ENCODE measurements at places on chromosomes 1 and 21.

GRCh38 chr1:226787071-226787470, 48.0 kb upstream of the ITPKB start:
- no peak for DNase-seq

- no peak for DNase-seq
Observed at GRCh38 chr21:41585199-41585994, 77.4 kb upstream of the TMPRSS2 start.

DNA sequence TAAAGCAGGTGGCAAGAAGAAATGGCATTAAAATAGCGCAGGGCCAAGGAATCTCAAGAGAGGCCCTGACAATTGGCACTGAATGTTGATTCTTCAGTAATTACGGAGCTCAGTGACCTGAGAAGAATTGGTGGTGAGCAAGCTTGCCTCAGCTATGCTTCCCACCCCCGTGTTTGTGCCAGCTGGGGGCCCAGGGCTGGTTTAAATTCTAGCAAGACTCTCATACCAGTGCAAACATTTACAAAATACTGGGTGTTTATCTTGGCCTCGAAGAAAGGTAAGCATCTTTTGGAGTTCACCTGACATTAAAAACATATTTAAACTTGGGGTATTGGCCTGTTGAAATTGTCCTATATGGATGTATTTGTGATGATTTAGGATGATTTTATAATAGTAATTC, 296.7 kb upstream of the USP25 start:
- no peak for DNase-seq

- DNase-seq: no peak
Observed at GRCh38 chr1:170823120-170823519, 112.2 kb upstream of the MROH9 start.

DNA sequence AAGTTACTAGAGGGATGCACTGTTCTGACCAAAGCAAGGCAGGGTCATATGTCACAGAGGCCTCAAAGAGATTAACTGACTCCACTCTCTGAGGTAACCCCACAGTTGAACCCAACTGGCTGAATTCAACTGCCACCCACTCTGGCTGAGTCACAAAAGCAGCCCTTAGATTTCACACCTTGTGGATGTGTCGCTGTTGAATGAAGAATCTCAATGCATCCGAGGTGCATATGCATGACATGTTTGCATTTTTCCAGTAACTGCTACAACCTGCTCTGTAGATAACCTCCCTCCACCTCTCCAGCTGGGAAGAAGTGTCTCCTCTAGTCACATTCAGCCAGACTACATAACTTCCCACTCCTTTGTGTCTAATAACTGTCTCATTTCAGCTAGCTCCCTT, 27.9 kb upstream of the KIF21B start:
- no peak for DNase-seq

GRCh38 chr21:36854391-36854790, 112.1 kb downstream of the HLCS start:
- peak; percentile 62 for DNase-seq

GRCh38 chr1:7616953-7617352, 154.1 kb upstream of the VAMP3 start:
- DNase-seq: no peak

DNA sequence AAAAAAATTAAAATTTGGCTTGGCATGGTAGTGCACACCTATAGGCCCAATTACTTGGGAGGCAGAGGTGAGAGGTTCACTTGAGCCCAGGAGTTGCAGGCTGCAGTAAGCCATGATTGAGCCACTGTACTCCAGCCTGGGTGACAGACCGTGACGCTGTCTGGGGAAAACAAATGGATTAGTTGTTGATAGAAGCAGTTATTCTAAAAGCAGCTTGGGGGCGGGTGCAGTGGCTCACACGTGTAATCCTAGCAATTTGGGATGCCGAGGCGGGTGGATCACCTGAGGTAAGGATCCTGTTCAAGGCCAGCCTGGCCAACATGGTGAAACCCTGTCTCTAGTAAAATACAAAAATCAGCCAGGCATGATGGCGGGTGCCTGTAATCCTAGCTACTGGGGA, 40.3 kb downstream of the KIF1B start:
- DNase-seq: no peak

GRCh38 chr1:192805832-192806323, 3.0 kb upstream of the RGS2 start:
- DNase-seq: peak; percentile 94

DNA sequence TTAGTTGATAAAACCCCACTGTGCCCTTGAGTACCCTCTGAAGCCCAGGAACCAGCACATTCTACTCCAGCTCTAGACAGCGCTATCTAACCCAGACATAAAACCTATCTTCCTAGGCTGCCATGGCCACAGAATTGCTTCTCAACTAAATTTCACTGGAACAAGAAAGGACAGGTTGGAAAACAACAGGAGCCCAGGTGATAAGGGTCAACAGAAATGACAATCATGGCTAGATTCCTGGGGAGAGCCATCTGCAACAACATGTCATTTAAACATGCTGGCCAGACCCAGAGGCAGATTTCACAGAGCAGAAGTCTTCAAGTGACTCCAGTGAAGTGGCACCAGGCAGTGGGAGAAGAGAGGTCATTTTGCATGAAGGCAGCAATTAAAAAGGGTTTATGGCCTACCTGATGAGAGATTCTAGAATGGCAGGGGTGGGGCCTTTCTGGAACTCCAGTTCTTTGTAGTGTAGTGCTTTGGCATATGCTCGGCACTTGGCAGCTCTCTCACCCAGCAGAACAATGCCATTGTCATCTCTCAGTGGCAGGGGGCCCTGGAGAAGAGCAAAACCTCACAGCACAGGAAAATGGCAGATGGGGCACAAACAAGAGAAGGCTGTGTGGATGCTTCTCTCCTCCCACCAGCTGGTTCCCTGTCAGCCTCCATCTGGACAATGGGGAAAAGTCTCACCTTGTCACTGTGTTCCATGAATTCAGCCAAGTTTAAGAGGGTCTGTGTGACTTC, 9.9 kb downstream of the ANGPTL7 start:
- DNase-seq: no peak

DNA sequence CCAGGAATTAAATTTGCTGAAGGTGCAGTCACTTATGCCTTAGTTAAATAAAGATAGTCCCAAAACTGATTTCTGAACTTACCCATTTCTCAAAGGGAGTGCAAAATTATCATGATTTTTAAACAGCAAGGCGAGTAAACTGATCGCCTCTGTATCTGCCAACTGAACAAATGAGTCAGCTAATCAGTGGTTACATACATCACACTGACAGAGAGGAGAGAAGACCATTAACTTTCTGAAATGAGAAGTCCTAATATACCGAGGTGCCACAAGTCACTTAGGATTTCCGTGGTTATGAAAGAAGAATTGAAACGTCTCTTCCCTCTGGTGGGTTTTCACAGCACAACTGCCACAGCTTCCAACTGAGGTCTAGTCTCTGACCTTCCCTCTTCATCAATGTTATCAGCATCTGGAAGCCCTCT, 400.7 kb downstream of the SMYD3 start:
- DNase-seq: peak; percentile 87

- DNase-seq: no peak
Observed at GRCh38 chr1:83086346-83086745, 912.6 kb downstream of the TTLL7 start.

GRCh38 chr1:57530206-57530910, 106.5 kb upstream of the DAB1 start:
- DNase-seq: no peak

GRCh38 chr21:40850071-40850470, 3.1 kb upstream of the DSCAM start:
- DNase-seq: no peak

GRCh38 chr1:201320168-201320788, 37.0 kb downstream of the PKP1 start:
- DNase-seq: no peak

DNA sequence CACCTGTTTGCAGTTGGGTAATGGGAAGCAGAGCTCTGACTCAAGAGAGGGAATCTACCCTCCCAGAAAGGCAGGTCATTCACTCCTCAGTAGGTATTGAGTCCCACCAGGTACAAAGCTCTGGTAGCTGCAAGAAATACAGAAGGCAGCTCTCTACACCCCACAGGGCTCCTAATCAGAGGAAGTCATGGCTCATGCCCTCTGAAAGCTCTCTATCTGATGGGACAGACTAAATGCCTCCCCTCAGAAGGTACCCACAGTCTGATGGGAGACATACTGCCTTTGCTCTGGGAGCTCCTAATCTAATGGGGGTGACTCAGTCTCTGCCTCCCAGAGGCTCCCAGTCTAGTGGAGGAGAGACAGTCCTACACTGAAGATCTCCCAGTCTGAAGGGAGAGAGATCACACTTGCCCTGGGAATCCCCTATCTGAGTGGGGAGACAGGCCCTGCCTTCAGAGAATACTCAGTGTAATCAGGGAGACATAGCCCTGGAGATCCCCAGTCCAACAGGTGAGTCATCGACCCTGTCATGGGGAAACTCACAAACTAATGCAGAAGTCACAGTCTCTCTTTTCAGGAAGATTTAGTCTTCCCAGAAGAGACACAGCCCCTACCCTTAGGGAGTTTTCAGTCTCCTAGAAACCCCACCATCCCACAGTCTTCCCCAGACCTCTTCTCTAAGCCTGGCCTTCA, 23.7 kb downstream of the CAMK1G start:
- no peak for DNase-seq

DNA sequence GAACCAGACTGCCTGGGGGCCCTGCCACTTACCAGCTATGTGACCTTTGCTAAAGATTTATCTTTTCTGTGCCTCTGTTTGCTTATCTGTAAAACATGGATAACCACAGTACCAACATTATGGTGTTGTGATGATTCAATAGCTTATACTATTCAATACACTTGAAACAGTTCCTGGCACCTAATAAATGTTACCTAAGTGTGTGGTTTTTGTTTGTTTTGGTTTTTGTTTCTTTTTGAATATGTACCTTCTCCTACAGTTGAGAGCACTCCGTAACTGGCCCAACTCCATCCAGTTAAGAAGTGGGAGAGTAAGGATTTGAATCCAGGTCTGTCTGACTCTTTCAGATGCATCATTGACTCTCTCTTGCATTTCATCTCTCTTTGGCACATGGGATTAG, 125.8 kb upstream of the C8B start:
- DNase-seq: no peak

- no peak for DNase-seq
Observed at GRCh38 chr1:177976596-177976995, 6.7 kb upstream of the SEC16B start.

DNA sequence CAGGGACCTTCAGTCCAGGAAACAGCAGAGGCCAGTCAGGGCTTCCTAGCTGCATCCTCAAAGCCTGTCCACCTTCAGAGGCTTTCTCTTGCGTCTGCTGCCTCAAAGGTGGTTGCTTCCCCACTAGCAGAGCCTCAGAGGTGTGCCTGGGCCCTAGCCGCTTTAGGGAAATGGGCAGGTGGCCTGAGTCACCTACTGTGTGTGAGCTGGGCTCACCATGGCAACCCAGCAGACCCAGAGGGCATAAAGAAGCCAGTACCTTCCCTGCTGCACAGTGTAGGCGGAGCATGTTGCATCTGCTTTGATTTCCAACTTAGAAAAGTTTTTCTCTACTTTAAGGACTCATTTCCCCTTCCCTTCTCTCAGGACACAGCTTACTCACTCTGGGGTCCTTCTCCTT, 12.5 kb downstream of the SLC9A1 start:
- DNase-seq: no peak

- no peak for DNase-seq
Observed at GRCh38 chr1:54375298-54375697, 30.9 kb downstream of the SSBP3 start.
